Fibroblast of upper back skin (primary cell): ENCODE measurements at places on chromosomes 13 and 19.

DNA sequence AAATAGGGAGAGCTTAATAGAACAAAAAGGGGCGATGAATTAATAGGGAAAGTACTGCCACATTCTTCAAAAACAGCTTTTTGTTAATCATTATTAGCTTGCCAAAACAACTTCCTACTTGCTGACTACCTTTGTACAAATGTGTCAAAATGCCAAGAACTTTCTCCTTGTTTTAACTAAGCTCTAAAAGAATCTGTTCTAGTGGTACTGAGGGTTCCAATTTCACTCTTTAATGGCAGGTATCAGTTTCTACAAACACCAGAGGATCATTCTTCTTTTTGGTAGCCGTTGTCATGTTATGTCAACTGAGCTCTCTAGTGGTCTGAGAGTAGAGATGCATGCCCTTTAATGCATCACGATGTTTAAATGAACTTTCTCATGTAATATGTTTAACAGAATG is 29.4 kb upstream of the FBXL3 start:
- no peak for DNase-seq

DNA sequence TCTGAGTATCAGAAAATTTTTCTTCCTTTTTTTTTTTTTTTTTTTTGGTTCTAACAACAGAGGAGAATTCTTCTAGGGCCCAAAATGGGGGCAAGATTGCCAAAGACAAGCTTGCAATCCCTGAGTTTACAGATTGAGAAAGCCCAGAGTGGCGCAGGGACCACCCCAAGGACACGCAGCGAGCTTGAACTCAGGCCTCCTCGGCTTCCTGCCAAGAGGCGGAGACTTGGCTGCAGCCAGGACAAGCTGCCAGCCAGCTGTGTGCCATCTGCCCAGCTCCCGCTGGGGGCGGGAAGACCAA is 506 bp upstream of the MRPL34 start:
- DNase-seq = no peak

DNA sequence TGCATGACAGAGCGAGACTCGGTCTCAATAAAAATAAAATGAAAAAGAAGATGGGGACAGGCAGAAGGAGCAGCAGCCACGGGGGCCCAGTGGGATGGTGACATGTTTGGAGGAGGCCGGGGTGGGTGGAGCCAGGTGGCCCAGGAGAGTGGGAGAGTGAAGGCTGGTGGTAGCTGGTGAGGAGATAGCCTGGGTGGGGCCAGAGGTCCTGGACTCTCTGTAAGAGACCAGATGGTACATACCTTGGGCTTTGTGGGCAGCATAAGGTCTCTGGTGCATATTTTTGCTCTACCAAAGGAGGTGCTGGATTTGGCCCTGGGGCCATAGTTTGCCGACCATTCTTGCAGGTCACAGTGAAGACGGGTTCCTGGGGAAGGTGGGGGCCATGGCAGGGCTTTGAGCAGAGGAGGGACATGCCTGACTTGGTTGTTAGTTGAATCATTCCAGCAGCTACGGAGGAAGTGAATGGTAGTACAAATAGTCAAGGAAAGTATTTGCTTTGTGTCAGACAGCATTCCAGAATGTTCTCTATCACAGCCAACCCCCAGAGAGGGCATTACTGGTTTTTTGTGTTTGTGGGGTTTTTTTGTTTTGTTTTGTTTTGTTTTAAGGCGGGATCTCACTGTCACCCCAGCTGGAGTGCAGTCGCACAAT is 69.1 kb downstream of the ARHGEF18 start:
- DNase-seq = no peak

GRCh38 chr19:289651-290371 is 1.4 kb downstream of the PLPP2 start:
- no peak for DNase-seq

DNA sequence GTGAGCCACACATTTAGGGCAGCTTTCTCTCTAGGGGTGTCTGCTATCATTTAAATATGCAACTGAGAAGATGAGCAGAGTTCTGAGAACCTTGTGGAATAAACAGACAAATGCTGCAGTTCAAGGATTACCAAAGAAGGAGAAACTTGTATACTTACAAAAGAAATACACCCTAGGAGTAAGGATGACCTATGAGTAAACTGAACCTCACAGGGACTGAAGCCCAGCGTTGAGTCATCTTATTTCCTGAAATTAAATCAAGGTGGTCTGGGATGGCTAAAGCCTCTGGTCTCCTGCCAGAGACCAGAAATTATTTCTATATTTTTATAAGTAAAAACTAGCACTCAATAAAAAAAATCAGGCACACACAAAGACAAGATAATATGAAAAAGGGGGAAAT is 40.1 kb downstream of the FAM216B start:
- DNase-seq = peak; percentile 94

GRCh38 chr13:25046985-25047511 is 48.9 kb upstream of the PABPC3 start:
- DNase-seq = no peak

- no peak for DNase-seq
Measured at GRCh38 chr19:32642771-32643170, 32.2 kb downstream of the ANKRD27 start.

DNA sequence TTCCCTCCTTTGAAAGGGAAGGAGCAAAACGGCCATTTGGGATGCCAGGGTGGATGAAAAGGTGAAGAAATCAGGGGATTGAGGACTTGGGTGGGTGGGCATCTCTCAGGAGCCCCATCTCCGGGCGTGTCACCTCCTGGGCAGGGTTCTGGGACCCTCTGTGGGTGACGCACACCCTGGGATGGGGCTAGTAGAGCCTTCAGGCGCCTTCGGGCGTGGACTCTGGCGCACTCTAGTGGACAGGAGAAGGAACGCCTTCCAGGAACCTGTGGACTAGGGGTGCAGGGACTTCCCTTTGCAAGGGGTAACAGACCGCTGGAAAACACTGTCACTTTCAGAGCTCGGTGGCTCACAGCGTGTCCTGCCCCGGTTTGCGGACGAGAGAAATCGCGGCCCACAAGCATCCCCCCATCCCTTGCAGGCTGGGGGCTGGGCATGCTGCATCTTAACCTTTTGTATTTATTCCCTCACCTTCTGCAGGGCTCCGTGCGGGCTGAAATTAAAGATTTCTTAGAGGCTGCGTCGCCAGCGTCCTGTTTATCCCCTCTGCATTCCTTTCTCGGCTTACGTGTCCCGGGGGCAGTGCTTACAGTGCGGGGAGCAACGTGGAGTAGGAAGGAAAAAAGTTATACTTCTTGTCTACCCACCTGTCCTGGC is 15.2 kb upstream of the S1PR4 start:
- DNase-seq = peak; percentile 56

GRCh38 chr19:42322305-42322704 is 3.1 kb upstream of the MEGF8 start:
- DNase-seq = no peak

DNA sequence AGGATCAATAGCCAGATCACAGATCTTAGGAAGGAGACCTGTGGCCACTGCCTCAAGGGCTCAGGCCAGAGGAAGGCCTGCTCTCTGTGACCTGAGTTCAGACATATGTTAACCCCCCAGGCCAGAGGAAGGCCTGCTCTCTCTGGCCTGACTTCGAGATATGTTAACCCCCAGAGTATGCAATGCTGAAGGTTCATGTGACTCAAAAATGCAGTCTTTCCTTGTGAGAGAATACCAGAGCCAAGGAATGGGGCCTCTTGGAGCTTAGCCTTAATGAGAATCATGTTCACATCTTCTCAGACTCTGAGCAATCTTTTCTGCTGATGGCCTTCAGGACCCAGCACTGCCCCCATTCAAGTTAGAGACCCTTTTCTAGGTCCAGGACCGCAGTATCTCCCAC is 36.7 kb downstream of the MBNL2 start:
- peak; percentile 83 for DNase-seq

DNA sequence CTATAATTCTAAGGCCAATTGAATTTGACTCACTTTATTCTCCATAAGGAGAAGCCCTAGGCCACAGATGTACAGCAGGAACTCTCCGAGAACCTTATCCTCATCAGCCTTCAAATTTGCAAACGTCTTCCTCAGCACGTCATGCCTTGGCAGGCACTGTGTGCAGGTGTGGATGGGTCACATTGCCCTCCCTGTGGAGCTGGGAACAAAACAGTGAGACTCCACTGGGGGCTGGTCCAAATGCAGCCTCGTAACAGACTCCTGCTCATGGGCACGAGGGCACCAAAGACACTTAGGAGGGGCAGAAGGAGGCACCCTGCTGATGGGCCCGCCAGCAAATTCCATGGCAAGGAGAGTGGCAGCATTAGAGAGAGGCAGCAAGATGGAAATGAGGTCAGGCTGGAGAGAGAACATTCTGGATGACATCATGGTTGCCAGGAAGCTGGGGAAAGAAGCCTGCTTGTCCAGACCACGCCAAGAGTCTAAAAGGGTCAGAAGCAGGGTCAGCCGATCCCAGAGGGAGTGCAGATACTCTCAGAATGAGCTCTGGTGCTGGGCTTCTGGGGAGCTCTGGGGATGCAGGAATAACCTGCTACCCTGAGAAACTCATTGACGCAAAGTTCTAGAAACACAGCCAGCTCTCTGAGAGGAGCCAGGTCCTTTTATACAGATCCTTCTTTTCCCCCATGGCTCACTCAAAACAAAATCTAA is 242.2 kb downstream of the B3GLCT start:
- DNase-seq = no peak

DNA sequence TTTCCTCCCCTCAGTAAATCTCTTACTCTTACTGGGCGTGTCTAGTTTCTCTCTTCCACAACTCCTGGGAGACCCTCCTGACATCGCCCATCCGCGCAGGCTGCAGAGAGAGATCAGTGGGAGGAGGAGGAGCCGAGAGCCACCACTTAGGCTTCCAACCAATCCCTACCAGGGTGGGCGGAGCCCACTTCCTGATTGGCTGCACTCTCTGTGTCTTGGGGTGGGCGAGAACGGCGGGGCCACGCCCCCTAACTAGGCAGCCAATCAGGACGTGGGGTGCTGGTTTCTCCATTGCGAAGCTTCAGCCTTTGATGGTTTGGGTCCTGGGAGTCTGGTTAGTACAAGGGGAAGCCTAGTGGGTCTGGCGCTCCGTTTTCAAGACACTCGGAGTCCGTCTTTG is at the start of gene PMIS2:
Gene PMIS2, plus strand, starts transcription at position 326 of the 400 bp plus-strand sequence. CDS start 87 bp downstream, outside the sequence.
- DNase-seq = no peak

DNA sequence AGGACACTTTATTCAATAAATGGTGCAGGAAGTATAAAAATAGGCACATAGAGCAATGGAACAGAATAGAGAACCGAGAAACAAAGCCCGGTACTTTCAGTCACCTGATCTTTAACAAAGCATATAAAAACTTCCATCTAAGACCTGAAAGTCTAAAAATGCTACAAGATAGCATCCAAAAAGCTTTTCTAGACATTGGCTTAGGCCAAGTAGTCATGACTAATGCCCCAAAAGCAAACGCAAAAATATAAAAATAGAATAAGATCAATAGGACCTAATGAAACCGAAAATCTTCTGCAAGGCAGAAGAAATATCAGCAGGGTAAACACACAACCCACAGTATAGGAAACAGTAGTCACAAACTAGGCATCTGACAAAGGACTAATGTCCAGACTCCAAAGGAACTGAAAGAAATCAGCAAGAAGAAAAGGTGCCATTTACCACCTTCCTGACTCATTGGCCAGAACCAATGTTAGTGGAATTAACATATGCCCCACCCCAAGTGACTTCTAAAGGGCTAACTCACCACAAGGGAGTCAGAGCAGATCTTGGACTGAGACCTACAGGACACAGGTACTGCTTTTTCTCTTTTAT is 40.8 kb upstream of the CEACAM21 start:
- no peak for DNase-seq

DNA sequence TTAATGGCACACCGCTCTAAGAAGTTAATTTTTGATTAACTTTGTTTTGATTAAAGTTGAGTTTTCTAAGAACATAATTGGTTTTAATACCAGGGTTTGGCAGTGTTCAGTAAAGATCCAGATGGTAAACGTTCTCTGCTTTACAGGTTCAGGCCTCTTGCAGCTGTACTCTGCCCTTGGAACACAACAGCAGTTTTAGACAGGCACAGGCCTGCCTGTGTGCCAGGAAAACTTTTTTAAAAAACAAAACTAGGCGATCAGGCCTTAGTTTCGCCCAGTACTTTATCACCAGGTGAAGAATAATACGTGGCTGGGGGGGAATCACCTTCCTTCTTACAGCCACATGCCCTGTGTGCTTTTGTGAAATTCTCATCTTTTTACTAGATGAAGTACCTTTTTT is 38.0 kb upstream of the TEX29 start:
- no peak for DNase-seq

- no peak for DNase-seq
Measured at GRCh38 chr13:90184355-90184754, 1163.1 kb upstream of the MIR17HG start.

DNA sequence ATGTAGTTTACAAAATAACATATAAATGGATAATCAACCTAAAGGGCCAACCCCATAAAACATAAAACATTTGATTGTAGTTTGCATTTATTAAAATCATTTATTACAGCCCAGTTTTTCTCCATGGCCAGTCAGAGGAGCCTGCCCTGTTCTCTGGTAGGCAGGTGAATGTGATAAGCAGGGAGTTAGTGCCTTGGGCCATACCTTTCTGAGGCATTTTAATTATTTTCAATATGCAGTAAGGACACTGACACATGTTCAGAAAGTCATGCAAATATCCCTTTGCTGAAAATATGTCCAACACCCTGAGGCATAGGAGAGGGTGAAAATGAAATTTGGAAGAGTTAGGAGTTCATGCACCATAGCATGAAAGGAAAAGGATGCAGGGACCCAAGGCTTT is 242.6 kb upstream of the EDNRB start:
- DNase-seq = no peak

DNA sequence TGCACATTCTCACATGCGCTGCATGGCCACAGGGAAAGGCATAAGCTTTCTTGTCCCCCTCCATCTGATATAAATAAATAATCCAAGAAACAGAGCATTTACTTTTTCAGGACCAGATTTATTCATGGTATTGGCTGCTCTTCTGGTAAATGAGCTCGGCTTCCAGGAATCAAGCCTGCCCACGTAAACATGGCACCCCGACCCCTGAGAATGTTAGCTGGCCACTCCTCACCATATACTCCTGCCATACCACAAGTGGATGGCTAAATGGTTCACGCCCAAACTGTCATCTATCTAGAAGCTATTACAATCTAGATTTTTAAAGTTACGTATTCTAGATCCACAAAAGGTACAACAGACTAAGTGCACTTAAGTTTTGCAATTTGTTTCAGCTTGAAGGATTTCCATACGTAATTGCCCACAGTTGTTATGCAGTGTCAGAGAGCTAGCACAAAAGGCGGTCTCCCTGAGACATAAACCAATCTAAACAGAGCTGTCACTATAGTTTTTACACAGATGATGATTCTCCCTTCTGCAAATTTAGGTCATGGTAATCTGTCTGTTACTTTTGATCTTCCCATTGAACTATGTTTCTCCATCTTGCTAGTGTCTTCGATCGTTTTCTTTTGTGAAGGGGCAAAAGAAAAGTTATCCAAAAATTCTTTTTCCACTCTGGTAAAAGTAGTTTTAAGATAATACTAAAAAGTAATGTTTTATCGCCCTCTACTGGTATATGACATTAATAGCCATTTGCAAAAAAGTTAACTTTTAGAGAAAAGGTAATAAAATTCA is 16.2 kb upstream of the FOXO1 start:
- no peak for DNase-seq

- DNase-seq = no peak
Measured at GRCh38 chr13:51147732-51148131, 36.7 kb upstream of the C13orf42 start.

GRCh38 chr19:11626252-11626651 is 29.0 kb downstream of the ZNF627 start:
- DNase-seq = no peak
